LNCaP clone FGC (cell line): ENCODE measurements at places on chromosomes 3 and 15.
A peak's percentile ranks its signal among the peaks of the same experiment; 100 is the strongest.

GRCh38 chr15:51907136-51907862 is 64.3 kb downstream of the LEO1 start:
- peak; percentile 99 for DNase-seq

GRCh38 chr15:52735231-52736089 is 54.7 kb downstream of the ONECUT1 start:
- DNase-seq, result peak; percentile 69

- no peak for DNase-seq
Observed at GRCh38 chr3:127716384-127716783, 43.6 kb downstream of the ABTB1 start.

- DNase-seq, result no peak
Observed at GRCh38 chr3:139745831-139746230, 68.1 kb upstream of the NMNAT3 start.

DNA sequence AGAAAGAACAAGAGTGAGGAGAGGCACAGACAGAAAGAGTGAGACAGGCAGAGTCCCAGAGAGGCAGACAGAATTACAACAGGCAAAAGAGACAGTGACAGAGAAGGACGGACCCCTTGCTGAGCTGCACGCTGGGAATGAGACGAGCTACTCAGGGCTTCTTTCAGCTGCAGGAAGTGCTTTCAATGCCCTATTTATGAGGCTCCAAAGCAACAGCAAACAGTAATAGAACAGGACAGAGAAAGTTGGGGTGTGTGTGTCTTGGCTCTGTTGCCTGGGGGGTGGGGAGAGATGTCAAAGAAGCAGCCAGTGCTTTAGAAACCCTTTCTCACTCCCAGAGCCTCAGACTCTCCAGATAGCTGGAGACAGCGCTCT is 502 bp upstream of the TIMP4 start:
- no peak for DNase-seq

- no peak for DNase-seq
Observed at GRCh38 chr3:181948286-181948685, 236.6 kb downstream of the SOX2 start.

DNA sequence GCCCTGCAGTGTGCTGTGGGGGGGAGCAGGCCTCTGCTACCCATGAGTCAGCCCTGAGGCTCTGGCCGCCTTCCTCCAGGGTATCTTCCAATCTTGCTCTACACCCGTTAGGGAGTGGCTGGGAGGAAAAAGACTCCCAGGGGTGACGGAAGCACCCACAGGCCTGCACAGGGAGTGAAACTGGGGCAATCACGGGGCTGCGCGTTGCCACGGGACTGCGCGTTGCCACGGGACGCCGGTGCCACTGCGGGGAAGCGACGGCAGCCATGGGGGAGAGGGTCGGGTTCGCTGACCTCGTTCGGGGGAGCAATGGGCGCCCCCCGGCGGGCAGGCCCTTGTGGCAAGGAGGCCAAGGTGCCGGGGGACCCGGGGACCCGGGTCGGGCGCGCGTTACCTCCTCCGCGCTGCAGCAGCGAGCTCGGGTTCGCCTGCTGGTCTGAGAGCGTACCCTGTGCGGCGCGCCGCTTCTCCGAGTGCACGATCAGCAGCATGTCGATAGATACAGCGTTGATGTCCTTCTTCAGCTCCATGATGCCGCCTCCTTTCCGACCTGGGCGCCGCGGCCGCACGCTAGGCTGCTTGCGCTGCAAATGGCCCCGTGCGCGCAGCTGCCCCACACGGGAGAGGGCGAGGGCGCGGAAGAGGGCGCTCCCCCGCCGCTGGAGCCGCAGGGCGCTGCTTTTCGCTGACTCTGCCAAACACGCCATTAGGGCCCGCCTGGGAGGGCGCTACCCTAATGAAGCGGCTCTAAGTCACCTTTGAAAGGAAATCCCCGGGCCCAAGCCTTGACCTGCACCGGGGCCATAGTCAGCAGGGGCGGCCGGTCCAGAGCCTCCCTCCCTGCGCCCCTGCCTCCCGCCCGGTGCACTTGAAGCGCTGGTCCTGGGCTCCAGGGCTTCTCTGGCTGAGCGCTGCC is at the start of gene KY:
KY (minus strand) TSS at position 592 of the 916 bp plus-strand sequence; CDS start at position 530, 62 bp downstream.
- DNase-seq, result no peak

- DNase-seq, result no peak
Observed at GRCh38 chr15:88876573-88876972, 18.8 kb downstream of the HAPLN3 start.

- no peak for DNase-seq
Observed at GRCh38 chr15:25740383-25741255, 122.5 kb downstream of the ATP10A start.

- no peak for DNase-seq
Observed at GRCh38 chr3:71640331-71640983, 56.9 kb upstream of the FOXP1 start.

GRCh38 chr3:39276746-39277145 is 3.1 kb downstream of the CX3CR1 start:
- DNase-seq, result no peak

- no peak for DNase-seq
Observed at GRCh38 chr15:96273317-96274086, 57.0 kb upstream of the NR2F2 start.

DNA sequence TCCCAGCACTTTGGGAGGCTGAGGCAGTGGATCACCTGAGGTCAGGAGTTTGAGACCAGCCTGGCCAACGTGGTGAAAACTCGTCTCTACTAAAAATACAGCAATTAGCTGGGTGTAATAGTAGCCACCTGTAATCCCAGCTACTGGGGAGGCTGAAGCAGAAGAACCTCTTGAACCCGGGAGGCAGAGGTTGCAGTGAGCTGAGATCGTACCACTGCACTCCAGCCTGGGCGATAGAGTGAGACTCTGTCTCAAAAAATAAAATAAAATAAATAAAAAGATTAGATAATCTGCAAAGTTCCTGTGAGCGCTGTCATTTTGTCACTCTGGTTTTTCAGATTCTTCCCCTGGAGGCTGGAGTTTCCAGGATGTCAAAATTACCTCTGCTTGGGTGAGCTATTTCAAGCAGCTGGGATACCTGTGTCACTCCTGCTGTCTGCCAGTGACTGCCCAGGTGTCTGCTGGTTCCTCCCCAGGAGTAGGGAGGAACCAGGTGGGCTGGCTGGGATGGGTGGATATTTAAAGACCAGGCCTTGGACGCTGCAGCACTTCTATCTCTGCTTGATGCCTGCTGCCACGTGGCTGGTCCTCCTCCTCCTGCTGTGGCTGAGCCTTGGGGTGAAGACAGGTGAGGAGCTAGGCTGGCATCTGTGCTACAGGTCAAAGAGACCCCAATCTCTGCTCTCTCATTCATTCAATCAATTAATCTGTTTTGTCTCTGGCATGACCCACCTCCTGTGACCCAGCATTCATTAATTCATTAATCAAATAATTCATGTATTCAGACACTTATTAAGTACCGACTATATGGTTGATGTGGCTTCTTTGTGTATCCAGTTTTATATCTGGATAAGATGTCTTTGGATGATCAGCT is 19.5 kb upstream of the MUC20 start:
- no peak for DNase-seq

DNA sequence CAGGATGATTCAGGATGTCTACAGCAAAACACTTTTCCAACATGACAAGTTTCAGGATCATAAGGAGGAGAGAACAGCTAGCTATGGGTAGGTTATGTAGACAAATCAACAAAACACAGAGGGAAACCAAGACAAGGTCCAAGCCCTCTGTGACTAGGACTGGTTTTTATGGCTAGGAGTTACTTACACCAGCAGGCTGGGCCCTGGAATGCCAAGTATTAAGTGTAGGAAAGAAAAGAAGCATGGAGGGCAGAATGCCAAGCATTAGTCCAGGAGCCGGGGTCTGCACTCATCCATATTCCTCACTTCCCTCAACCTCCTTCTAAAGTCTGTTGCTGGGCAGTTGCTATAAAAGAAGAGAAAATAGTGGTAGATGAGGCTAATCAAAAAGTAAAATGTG is 35.3 kb upstream of the PPP2R3A start:
- no peak for DNase-seq

- no peak for DNase-seq
Observed at GRCh38 chr15:98875309-98875708, 132.3 kb downstream of the PGPEP1L start.

GRCh38 chr15:41861736-41862356 is 23.2 kb downstream of the PLA2G4B start:
- no peak for DNase-seq

DNA sequence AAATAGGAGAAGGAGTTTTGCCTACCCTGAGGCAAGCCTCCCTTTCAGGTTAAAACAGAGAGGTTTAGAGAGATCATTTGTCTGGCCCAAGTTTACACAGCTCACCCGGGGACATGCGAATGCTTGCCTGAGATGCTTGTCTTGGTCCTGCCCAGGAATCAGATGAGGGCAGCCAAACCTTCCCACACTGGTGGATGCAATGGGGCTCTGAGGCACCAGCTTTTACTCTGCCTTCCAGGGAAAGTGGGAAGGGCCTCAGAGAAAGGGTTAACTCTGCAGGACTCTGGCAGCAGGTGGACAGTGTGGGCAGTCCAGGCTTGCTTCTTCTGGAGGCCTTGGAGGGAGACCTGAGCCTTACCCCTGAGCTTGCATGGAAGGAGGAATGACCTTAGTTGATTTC is 90.0 kb downstream of the LRRK1 start:
- no peak for DNase-seq

- DNase-seq, result no peak
Observed at GRCh38 chr15:68718468-68718867, 102.2 kb downstream of the ANP32A start.

GRCh38 chr3:170759511-170760173 is 110.4 kb downstream of the RPL22L1 start:
- peak; percentile 69 for DNase-seq

DNA sequence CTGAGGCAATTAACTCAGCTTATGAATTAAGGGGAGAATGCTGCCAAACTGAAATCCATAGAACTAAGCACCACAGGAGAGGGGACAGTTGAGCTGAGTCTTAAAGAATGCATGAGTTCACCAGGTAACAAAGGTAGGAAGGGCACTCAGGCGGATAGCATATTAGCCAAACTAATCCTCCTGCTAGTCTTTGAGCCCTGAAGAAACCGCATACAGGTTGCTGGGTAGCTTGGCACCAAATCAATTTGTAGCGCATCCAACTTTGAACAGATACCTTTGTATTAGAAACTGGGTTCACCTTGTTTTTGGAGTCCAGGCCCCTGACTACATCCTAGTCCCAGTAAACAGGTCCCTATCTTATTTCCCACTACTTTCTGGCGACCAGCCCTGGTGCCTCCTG is 93.7 kb downstream of the FRMD4B start:
- DNase-seq, result no peak

DNA sequence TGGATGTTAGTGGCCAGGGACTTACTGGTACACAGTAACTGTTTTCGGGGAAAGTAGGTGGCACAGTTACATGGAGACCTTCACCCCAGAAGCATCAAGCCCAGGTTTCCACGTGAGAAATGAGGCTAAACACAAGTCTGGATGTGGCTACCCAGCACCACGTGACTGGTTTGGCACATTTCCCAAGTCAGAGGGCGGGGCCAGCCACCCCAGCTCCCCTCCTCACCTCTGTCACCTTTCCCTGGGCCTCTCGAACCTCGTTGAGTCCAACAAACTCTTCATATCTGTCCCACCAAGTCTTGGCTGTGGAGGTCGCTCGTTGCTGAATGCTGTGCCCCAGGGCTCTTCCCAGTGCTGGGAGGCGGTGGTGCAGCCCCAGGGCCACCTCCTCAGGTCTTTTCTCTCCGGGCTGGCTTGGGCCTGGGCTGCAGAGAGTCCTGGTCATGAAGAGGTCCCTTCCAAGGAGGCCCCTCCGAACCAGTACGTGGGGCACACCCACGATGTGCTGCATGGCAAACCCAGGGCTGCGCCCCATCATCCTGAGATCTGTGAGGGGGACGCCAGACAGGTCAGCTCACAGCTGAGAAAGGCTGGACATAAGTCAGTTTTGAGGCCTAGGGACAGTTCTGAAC is 4.8 kb upstream of the PLXNB1 start:
- no peak for DNase-seq

DNA sequence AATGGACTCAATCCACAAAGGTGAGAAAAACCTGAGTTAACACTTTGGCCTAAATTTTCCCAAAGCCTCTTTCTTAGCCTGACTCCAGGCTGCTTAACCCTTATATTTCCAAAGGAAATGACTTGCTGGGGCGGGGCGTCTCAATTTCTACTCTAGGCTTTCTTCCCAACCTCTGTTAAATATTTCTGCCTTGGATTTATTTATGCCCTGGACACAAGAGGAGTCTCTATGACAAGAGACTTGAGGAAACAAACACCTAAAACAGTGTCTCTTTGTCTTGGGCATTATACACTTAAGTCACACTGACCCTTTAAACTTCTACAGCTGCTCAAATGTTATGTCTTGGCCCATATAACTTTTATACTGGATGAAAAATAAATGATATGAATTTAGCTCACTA is 28.3 kb upstream of the AP4E1 start:
- no peak for DNase-seq

DNA sequence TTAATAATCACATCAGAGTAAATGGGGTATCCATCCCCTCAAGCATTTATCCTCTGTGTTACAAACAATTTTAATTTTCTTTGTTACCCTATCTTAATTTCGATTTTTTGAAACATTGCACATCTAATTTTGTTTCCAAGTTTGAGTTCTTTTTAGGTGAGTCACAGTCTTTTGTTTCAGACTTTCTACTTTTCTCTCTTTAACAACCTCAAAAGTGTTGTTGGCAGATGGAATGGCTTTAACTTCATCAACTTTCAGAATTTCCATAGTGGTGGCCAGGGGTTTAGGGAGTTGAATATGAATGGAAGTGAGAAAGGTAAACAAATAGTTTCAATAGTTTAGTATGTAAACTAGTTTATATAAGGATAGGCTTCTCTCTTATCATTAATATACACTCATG is 223.0 kb upstream of the MLF1 start:
- DNase-seq, result no peak

DNA sequence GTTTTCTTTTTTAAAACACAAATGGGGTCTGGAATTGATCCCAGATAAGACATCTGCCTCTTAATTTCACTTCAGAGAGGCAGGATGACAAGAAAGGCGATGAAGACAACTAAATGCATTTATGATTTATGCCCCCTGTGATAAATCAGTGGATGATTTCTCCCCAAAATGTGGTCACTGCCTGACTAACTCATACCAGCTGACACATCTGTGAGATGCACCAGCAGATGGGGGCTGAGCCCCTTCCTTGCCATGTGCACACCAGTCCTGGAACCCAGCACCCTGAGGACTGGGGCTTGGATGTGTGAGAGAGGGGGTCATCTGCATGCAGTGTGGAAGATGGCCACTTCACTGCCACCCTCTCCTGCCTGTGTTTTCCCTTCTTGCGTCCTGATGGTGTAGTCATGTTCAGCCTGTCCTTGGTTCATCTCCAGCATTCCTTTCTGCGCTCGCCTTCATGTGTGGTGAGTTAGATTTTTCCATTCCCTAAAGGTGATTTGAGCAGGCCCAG is 264.3 kb downstream of the LRTM1 start:
- no peak for DNase-seq

GRCh38 chr3:52775877-52776276 is 1.5 kb upstream of the ITIH1 start:
- DNase-seq, result no peak
